Erythroblast (primary cell): ENCODE measurements at places on chromosomes 2 and 18.

DNA sequence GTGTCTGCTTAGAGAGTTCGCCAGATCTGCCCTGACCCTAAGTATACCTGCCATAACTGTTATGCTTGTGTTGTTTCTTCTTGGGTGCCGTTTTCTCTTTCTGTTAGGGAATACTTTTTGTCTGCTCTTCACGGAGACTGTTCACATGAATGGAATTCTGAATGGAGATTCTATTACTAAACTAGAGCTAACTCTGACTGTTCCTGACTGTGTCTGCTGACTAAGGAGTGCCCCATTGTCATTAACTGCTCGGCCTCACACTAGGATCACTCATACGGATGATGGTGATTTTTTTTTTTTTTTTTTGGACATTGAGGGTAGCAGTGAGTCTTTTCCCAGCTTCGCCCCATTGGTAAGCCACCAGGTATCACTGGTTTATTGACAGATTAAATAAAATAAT is 104.8 kb upstream of the SLC8A1 start:
- no peak for DNase-seq

DNA sequence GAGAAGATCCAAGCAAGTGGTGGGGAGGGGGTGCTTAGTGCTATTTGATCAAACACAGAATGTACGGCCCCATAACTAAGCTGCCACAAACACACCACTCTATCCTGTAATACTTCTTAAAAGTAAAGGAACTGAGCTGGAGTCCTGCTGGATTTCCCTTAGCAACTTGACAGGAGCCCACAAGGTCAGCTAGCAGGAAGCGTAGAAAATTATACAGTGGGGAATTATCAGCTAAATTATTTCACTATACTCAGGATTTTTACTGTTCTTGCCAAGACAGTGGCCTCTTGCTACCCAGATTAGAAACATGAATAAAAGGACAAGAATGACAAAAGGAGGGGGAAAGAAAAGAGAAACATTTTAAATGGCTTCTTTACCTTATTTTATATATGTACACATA is 217.1 kb downstream of the ZNF521 start:
- DNase-seq, result no peak

DNA sequence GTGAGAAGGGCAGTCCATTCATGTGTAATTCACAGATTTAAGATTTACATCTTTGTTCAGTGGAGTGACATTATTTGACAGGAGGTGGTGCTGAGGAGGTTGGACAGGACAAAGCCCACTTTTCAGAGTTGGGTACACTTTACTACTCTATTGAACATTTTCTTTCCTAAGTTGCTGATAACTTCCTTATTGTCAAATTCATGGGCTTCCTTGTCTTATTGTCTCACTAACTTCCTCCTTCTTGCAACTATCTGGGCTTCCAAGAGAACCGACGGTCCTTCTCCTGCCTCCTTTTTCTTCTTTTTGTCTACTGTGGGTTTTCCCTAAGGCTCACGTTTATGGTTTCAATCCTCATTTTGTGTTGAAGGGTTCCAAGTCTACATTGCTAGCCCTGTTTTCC is 67.7 kb upstream of the DNMT3A start:
- DNase-seq, result no peak

DNA sequence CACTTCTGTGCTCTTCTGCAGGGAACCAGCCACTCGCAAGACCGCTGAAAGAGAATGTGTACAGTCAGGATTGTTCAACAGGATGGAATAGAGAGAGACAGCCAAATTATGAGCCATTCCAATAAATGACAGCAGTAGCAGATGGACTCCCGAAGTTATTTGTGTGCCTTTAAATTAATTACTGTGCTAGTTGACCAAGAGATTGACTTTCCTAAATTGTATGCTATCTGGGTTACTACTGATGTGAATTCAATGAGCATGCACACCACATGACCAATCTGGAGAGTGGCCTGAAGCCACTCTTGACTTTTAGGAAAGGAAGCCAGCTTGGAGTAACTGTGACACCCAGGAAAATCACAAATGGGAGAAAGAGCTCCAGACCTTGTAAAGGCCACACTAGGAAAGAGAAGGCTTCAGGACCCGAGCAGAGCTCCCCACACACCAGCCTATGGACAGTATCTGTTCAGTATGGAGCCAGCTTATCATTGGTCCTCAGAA is 52.8 kb downstream of the CHMP3 start:
- DNase-seq, result no peak

- no peak for DNase-seq
Measured at GRCh38 chr2:236083934-236084333, 84.3 kb downstream of the GBX2 start.
